Hindlimb muscle (tissue), 1 donor: ENCODE measurements at places on chromosomes 7 and 10. TPM values are rescaled to one million over a fixed set of nuclear protein-coding genes. Genes with fewer than 3 reads are reported as not detected.

DNA sequence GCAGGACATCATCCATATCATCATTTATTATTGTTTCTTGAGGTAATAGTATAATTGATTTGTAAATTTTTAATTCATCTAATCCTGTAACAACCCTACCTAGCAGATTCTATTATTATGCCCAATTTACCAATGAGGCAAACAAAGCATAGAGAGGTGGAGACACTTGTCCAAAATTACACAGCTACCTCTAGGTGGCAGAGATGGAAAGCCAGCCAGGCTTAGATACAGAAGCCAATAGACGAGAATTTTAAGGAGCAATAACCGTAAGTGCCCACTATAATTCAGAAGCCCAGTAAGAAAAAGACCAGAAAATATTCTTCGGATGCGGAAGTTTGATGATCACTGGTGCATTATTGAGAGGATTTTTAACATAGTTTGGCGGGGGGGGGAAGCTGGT lies 54.0 kb downstream of the ANK3 start:
- DNase-seq: no peak

Gene SLC26A3
- not detected for polyA plus RNA-seq

- no peak for DNase-seq
These were observed 8.3 kb downstream of the ADD3 start for GRCh38 chr10:110016039-110016438.

Gene VWDE
- polyA plus RNA-seq: 1.5 TPM

GRCh38 chr10:87740254-87740655 lies 77.8 kb downstream of the ATAD1 start:
- no peak for DNase-seq

Gene KCP
- 2.2 TPM for polyA plus RNA-seq

- no peak for DNase-seq
These were observed 151.7 kb upstream of the TAC1 start for GRCh38 chr7:97580205-97580604.
